NCI-H1417 treated with DMSO at 0.1 percent for 48 hours (cell line): ENCODE measurements at places on chromosomes 1 and 21.

DNA sequence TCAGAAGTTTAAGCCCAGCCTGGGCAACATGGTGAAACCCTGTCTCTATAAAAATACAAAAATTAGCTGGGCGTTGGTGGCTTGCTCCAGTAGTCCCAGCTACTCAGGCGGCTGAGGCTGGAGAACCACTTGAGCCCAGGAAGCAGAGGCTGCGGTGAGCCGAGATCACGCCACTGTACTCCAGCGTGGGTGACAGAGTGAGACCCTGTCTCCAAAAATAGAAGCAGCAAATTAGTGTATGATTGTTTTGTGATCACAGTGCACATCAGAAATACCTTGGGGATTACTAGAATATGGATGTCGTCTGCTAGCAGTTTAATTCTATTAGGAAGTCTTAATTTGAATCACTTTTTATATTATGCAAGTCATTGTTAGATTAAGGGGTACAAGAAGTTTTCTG, 59.0 kb downstream of the ZBTB17 start:
- DNase-seq = no peak

DNA sequence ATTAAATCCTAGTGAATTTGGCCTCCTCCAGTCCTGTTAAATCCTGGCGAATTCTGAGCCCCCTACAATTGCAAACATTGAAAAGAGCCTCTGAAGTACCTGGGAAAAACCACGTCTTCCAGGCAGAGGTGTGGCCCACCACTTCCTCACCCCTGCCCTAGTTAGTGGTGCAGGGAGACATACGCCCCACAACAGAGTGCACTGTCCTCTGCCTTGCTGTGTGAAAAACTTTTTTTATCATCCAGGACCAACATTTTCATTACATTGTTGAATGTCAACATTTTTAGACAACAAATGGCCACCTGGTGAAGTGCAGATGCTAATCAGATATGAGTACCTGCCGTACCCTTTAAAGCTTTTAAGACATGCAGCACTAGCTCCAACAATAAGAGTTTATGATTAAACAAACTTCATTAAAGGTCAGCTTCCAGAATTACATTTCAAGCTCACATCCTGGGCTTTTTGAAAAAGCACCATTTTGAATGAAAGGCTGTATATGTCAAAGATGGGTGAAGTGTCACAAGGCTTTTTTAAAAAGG, 13.6 kb upstream of the TMPRSS2 start:
- DNase-seq = no peak

GRCh38 chr1:185328255-185328654, 11.2 kb upstream of the IVNS1ABP start:
- DNase-seq = no peak

- DNase-seq = no peak
Observed at GRCh38 chr1:87563211-87563610, 234.5 kb downstream of the LMO4 start.

DNA sequence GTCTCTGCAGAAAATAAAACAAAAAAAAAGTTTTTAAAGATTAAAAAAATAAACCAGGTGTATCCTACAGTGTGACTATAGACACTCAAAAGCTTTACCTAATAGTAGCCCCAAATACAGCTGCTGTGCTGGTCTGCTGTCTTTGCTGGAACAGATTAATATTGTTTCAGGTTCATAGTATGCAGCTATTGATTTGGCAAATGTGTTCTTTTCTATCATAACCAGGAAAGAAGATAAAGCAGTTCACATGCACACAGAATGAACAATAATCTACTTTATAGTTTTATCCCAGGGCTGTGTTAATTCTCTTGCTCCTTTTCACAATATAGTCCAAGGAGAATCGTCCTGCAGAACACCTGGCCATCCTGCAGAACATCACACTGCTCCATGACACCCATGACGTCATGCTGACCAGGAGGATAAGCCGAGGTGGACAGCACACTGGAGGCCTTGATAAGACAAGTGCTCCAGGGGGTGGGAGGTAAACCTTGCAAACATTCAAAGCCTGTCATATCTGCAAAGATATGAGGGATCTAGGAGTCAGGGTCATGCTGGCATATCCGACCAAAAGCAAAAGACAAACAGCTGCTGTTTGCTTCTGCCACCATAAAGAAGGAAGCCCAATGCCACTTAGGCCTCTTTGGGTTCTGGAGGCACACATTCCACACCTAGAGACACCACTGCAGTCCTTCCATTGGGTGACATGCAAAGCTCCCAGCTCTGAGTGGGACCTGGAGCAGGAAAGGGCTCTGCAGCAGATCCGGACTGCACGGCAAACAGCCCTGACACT, 86.1 kb upstream of the SLC2A1 start:
- DNase-seq = no peak

DNA sequence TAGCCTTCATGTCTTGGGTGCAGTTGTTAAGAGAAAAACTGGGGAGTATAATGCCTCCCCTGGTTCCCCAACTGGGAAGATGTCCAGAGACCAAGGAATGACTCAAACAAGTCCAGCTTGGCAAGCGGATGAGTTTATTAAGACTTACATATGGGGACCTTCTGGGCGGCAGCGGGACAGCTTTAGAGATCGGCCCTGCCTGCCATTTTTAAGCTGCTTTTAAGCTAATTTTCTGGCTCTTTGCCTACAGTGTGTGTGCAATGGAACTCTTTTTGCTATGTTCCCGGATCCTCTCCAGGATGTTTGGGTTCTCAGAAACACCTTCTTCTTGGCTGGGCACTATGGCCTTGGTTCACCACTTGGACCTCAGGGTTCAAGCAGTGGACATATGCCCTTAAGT, 99.5 kb downstream of the RYR2 start:
- no peak for DNase-seq
